ENCODE measurements at places on chromosomes 2 and 18. TPM values are rescaled to one million over a fixed set of nuclear protein-coding genes. Genes with fewer than 3 reads are reported as not detected.

DNA sequence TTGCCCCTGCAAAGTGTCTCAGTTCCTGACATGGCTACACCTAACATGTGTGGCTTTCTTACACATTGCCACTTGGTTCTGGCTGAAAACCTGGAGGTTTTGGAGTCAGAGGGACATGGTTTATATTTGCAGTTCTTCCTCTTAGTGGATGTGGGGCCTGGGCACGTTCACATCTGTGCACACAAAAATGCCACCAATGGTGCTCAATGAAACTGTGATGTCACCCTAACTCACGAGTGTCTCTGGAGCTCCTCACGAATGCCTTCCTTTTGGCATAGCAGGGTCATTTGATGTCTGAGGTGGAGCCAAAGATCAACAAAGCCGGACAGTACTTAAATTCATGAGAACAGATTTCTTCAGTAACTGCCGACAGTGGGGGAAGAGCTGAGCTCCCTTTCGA is 231.7 kb upstream of the HS6ST1 start:
- DNase-seq = no peak

DNA sequence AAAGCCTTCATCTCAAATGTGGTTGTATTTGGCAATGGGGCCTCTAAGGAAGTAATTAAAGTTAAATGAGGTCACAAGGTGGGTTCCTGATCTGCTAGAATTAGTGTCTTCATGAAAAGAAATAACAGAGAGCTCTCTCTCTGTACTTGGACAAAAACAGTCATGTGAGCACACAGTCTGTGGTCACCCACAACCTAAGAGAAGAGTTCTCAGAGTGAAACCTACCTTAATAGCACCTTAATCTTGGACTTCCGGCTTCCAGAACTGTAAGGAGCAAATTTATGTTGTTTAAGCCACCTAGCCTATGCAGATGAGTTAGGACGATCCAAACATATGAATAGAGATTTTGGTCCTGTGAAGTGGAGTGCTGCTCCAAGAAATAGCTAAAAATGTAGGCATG is 758.9 kb downstream of the LRRTM4 start:
- DNase-seq = no peak

- DNase-seq = no peak
Observed at GRCh38 chr2:200356321-200356720, 49.8 kb downstream of the SPATS2L start.

GRCh38 chr18:3152294-3152693 is 67.5 kb downstream of the MYOM1 start:
- no peak for DNase-seq

GRCh38 chr2:225468131-225468530 is 68.6 kb downstream of the NYAP2 start:
- DNase-seq = no peak

The DPP4 gene
- 117 TPM for polyA plus RNA-seq

The COLEC11 gene
- polyA plus RNA-seq = 4.5 TPM

The ELOA2 gene
- 0.13 TPM for polyA plus RNA-seq

All from left renal cortex interstitium (tissue), 4 donors.